SHP77 treated with DMSO at 0.1 percent for 48 hours (cell line): ENCODE measurements at places on chromosomes 12 and 14.

GRCh38 chr12:2306735-2307134 is 253.9 kb downstream of the CACNA1C start:
- no peak for DNase-seq

DNA sequence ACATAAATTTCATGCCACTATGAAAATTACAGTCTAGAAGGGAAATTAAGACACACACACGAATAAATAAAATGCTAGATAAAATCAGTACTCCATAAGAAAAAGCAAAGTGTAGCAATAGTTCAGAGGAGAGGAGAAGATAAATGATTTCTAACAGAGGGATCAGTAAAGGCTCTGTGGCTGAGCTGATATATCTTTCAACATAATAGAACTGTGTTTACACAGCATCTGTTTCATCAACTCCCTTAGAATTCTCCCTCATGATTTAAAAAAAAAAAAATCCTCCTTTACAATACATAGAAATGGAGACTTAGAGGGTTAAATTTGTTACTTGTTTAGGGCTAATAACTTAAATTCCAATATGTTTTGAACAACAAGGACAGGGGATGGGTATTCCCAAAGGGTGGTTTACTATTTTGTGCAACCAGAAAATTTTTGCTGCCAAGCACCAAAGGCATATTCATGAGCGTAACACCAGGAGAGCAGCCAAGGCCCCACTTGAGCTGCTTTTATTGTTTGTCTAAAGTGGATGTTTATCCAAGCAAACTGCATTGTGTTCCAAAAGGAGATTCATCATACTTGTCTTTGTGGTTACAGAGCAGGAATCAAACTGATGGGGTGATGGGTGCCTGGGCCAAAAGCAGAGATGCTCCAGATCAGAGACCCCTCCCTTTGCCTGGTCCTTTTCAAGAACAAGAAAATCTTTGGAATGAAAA is 162.7 kb downstream of the BMP4 start:
- peak; percentile 50 for DNase-seq

GRCh38 chr14:103767336-103767894 is 51.8 kb downstream of the ZFYVE21 start:
- no peak for DNase-seq

- DNase-seq, result no peak
Measured at GRCh38 chr14:48086516-48086915, 411.1 kb upstream of the MDGA2 start.

GRCh38 chr12:52582971-52583456 is 9.4 kb upstream of the KRT74 start:
- DNase-seq, result peak; percentile 28

DNA sequence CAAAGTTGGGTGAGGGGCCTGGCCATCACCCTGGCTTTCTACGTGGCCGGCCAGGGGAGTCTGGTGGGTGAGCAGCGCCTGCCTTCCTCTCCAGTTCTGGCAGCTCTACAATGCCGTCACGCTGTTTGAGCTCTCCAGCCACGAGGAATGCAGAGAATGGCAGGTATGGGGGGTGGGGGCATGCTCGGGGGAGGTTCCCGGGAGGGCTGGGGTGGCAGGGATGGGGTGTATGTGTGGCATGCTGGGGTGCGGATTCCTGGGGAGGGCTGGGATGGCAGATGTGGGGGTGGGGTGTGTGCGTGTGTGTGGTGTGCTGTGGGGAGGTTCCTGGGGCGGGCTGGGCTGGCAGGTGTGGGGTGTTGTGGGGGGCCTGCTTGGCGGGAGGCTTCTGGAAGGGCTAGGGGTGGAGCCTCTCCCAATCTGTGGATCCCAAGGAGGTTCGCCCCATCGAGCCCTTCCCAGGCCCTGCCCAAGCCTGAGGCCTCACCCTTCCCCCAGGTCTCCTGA is 18.5 kb downstream of the RHOF start:
- DNase-seq, result no peak

- no peak for DNase-seq
Measured at GRCh38 chr12:46480316-46480715, 107.7 kb upstream of the SLC38A2 start.

DNA sequence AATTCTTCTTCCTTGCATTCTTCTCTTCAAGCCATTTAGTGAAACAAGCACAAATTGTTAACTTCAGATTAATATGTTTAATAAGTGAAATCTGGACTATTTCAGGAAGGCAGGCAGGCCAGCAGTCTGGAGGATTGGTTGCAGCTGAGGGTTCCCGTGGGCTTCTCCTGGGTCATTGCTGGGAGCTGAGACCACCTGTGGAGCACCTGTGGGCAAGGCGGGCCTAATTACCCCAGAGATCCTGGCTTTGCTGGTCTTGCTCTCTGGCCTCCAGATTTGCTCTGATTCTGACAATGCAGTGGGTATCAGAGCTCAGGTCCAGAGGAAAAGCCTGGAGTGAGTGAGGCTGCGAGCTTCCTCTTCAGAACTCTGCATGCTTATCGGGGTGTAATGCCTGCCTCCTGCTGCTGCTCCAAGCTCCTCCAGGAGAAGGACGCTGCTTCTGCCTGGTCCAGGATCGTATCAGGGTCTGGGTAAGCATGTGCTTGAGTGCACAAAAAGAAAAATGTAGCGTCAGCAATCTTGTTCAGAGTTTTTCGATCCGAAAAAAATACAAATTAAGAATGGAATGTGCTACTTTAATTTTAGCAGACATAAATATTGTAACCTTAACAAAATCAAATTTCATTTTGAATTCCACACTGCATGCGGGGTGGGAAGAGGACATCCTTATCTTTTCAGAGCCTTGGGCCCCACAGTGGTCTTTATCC is 93.8 kb downstream of the TMEM30B start:
- no peak for DNase-seq

DNA sequence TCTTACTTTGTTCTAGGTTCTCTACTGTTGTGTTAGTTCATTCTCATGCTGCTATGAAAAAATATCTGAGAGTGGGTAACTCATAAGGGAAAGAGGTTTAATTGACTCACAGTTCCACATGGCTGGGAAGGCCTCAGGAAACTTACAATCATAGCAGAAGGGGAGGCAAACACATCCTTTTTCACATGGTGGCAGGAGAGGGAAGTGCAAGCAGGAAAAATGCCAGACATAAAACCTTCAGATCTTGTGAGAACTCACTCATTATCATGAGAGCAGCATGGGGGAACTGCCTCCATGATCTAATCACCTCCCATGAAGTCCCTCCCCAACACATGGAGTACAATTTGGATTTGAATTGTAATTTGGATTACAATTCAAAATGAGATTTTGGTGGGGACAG is 69.6 kb downstream of the MGST1 start:
- DNase-seq, result no peak
